ENCODE measurements at places on chromosomes 7 and 10.

GRCh38 chr10:130941886-130942285 lies 369.6 kb downstream of the TCERG1L start:
- no peak for ATAC-seq

DNA sequence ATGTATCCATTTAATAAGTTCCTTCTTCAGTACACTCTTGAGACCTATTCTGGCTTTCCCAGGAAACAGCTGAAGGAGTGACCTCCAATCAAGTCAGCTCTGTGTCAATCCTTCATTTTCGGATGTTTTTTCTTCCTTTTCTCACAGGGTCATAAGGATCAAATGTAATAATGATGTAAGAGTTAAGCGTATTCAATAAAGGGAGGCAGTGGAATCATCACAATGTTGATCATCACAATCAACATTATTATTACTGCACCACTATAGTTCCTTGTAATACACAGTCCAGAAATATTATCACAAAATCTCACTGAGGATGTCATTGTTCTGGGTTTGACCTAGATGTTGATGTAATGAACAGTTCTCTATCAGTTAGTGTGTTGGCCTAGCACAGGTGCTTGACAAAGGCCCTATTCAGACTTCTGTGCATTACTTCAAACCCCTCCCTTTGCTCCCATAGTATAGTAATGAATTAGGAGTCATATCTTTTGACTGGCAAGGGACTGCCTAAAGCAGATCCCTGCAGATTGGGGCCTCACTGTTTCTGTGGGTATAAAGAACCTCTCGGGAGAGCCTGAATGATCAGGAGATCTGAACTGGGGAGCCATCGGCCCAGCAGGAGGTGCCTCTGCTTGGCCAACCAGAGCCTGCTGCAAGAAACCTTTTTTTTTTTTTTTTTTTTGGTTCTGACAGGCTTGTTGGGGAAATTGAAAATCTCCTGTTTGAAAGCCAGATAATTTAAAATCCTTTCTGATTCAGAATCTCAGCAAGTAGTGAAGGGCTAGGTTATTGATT lies 100.6 kb downstream of the KAT6B start:
- ATAC-seq = no peak

DNA sequence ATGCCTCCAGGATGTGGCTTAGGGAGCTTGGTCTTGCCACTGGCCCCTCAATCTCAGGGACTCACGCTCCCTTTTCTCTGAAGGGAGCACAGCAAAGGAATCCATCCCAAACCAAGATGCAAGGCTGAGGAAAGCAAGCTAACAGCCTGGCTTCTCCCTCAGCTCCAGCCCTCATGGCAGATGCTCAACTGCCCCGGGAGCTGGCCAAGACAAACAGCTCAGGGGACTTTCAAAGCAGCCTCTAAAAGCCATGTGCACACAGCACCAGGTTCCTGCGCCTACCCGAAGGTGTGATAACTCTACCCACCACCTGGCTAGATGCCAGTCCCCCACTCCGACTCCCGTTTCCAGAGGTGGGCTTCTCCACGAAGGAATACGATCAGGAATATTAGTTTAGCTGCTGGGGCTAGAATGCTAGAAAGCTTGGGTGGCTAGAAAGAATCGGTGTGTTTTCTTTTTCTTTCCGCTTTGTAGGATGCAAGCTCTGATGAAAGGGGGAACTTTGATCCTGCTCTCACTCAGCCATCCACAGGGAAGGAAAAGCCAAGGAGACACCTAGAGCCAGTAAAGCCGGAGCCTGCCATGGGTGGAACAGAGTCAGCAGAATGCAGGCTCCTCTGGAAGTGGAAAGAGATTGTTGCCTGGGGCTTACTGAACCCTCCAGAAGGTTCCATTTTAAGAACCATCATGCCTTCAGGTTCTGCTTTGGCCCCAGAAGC lies 89.0 kb upstream of the FGFR2 start:
- ATAC-seq = no peak

- no peak for ATAC-seq
Measured at GRCh38 chr7:41882745-41883420, 180.0 kb upstream of the INHBA start.

DNA sequence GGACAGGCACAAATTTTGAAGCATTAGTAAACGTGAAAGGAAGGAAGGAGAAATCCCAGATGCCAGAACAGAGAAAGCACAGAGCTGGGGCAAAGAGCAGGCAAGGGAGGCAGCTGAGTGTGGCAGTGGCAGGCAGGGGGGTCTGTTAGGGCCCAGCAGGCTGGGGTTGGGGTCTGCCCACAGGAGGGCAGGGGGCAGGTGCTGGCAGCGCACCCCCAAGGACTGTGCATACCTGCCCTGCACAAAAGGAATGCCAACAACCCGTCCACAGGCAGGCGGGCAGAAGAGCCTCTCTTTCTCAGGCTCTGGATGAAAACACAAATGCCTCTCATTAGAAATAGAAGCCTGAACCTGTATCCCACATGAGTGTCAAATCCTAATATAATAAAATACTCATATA lies 552.3 kb downstream of the PTPRN2 start:
- ATAC-seq = no peak

DNA sequence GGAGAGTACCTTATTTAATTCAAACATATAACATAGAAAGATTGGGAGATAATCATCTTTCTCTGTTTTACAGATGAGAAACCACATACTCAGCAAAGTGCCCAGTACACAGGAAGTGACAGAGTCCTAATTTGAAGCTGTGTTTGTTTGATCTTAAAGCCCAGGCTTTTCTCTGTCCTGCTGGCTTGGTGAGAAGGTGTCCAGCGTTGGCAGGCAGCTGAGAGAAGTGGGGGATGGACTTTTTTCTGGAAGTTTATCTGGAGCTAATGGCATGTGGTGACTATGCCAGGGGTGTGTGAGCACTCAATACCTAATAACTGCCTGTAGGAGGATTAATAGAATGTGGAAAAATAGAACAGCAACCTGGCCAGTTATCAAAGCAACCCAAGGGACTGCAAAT lies 60.8 kb downstream of the NPSR1 start:
- ATAC-seq = no peak

Measured in motor neuron (in vitro differentiated cells).